ENCODE measurements at places on chromosomes 1 and 21.

GRCh38 chr1:5798151-5798730, 194.0 kb downstream of the NPHP4 start:
- no peak for DNase-seq

DNA sequence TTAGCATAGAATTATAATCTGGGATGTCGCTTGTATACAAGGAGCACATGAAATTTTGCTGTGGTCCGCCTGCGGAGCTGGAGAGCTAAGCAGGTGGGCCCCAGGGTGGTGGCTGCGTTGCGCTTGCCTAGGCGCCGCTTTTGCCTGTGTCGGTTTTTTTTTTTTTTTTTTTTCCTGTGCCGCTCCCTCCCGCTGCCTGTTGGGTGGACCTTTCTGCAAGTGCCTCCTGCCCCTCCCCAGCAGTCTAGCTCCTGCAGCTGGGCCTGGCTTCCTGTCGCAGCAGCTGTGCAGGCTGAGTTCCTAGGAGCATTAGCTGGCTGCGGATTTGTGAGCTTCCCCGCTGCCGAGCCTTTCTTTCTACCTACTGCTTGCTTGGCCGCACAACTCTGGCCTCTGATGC, 20.6 kb downstream of the PYHIN1 start:
- no peak for DNase-seq

GRCh38 chr1:93443454-93443853, 4.5 kb upstream of the FNBP1L start:
- DNase-seq = no peak

DNA sequence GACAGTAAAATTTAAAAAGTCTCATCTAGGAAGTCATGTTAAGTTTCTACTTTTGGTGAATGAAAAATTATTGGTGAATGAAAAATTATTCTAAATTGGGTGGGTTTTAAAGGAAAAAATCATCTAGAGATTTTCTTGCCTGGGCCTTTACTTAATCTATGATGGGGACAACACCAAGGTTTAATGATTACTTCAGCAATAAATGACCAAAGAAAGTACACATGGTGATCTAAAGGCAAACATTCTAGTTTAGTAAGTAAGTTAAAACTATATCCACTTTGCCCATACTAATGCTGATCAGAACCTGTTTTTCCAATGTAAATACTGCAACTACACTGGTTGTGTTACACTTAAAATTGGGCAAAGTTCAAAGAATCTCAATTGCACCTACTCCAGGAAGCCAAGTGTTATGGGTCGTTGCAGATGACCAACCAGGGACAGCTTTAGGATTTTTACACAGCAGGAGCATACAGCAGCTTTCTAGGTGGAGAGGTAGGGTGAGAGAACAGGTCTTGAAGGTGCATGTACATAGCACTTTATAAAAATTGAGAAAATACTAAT, 14.6 kb upstream of the RPL5 start:
- no peak for DNase-seq

DNA sequence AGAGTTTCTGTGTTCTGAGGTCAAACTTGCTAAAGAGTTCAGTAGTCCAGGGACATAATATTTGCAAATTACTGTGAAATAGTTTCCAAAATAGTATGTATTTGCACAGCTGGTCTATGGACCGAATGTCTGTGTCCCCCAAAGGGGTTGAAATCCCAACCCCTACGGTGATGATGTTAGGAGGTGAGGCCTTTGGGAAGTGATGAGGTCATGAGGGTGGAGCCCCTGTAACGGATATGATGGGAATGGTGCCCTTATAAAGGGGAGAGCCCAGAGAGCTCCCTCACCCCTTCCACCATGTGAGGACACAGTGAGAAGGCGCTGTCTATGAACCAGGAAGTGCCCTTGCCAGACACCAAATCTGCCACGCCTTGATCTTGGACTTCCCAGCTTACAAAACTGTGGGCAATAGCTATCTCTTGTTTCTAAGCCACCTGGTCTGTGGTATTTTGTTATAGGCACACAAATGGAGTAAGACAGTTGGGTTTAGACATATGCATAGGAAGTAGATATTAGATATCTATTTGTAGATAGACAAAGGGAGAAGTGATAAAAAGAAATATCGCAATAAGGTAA, 21.7 kb downstream of the RNF187 start:
- no peak for DNase-seq

DNA sequence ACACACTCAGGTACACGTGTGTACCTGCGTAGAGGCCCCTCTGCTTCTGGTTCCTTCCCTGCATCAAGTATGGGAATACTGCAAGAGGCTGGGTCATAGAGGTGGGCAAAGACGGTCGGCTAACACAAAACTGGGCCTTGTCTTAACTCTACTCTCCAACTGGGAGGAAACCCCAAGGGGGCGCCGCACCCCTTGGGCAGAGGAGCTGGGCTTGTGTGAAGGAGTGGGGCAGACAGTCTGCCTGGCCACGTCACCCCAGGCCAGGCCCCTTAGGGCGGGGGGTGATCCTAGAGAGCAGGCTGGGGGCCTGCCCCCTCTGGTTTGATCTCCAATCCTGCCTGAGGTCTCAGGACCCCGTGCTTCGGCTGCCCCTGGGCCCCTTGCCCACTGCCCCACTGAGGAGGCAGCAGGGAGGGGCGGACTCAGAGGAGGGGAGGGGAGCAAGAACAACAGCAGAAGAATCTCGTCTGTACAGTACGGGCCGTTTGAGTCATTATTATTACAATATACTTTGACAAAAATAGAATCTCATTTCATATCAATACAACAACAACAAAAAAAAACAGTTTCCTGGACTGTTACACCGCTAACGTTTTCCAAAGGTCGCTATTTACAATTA, 34.7 kb downstream of the MEF2D start:
- no peak for DNase-seq
